ENCODE measurements at places on chromosomes 2 and 18. TPM values are rescaled to one million over a fixed set of nuclear protein-coding genes. Genes with fewer than 3 reads are reported as not detected.

Gene ORC4
- 43.8 TPM for total RNA-seq

Gene RAB6C
- 0.14 TPM for total RNA-seq

Gene ATIC
- total RNA-seq = 59.9 TPM

Gene ABCB11
- 0.02 TPM for total RNA-seq

Gene PAX8
- 0.48 TPM for total RNA-seq

Gene ECEL1
- total RNA-seq = 0.14 TPM

Gene LYG2
- total RNA-seq = not detected

Gene OLA1
- total RNA-seq = 104 TPM

Gene EMILIN1
- 0.95 TPM for total RNA-seq

Gene PFN4
- 0.64 TPM for total RNA-seq

Gene TCF7L1
- total RNA-seq = 30.8 TPM

Gene GPC1
- total RNA-seq = 252 TPM

GRCh38 chr18:77544792-77545191 lies 295.1 kb downstream of the GALR1 start:
- no peaks in the 10 kb centered on the region for H3K4me1 ChIP-seq
- H3K4me3 ChIP-seq = no peak overlapping the region
- H3K27me3 ChIP-seq = no peaks in the 10 kb centered on the region
- no peak overlapping the region for H3K27ac ChIP-seq
- H3K36me3 ChIP-seq = no peaks in the 10 kb centered on the region

GRCh38 chr2:175256806-175257585 lies 75.5 kb upstream of the ATP5MC3 start:
- no peaks in the 10 kb centered on the region for H3K36me3 ChIP-seq
- peaks cover 5% of the 10 kb centered on the region for H3K27me3 ChIP-seq
- no peak overlapping the region for H3K4me3 ChIP-seq
- no peak overlapping the region for H3K27ac ChIP-seq
- no peak for DNase-seq

- no peak overlapping the region for H3K4me3 ChIP-seq
- peaks cover 18% of the 10 kb centered on the region for H3K4me1 ChIP-seq
- peaks cover 5% of the 10 kb centered on the region for H3K36me3 ChIP-seq
- peak; percentile 58 for DNase-seq
- H3K27ac ChIP-seq = no peak overlapping the region
- H3K27me3 ChIP-seq = no peaks in the 10 kb centered on the region
Measured at GRCh38 chr2:100921685-100922161, 80.4 kb upstream of the RPL31 start.

GRCh38 chr2:19138264-19138825 lies 220.1 kb downstream of the OSR1 start:
- H3K36me3 ChIP-seq = no peaks in the 10 kb centered on the region
- no peaks in the 10 kb centered on the region for H3K27me3 ChIP-seq
- no peak overlapping the region for H3K27ac ChIP-seq
- no peak for DNase-seq
- peaks cover 19% of the 10 kb centered on the region for H3K4me1 ChIP-seq

DNA sequence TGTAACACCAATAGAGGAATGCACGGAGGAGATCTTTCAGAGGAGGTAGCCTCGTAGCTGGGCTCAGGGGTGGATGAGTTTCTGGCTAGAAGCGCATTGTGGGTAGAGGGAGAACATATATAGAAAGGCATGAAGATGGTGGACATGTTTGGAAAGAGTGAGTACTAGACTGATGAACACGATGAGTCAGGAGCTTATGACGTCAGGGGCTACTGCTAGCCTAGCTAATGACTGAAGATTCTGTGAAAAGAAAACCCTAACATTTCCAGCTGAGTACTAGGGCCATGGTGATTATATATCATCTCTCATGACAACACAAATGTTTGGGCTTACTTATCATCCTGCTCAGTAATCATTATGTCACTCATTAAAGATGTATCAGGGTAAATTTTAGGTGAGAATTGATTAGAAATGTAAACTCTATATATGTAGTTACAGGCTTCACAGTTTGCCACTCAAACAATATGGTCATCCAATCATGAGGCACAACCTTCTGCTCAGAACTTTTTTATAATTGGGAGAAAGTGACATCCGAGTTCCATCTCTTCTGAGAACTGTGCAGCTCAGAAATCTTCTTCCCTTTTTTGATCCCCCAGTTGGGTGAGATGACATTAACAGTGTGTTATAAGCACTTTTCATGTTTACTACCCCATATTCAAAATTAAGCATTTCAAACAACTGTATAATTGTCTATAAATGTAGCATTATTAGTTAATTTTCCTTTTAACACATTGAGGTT lies 22.2 kb upstream of the IL1RN start:
- H3K4me3 ChIP-seq = no peak overlapping the region
- H3K36me3 ChIP-seq = no peaks in the 10 kb centered on the region
- peak; percentile 64 for DNase-seq
- H3K4me1 ChIP-seq = no peaks in the 10 kb centered on the region

- no peaks in the 10 kb centered on the region for H3K27me3 ChIP-seq
- peak overlapping the region; percentile 78 for H3K27ac ChIP-seq
- H3K36me3 ChIP-seq = no peaks in the 10 kb centered on the region
- no peak overlapping the region for H3K4me3 ChIP-seq
- peak; percentile 71 for DNase-seq
Measured at GRCh38 chr18:48956356-48956755, 5.6 kb upstream of the SMAD7 start.

DNA sequence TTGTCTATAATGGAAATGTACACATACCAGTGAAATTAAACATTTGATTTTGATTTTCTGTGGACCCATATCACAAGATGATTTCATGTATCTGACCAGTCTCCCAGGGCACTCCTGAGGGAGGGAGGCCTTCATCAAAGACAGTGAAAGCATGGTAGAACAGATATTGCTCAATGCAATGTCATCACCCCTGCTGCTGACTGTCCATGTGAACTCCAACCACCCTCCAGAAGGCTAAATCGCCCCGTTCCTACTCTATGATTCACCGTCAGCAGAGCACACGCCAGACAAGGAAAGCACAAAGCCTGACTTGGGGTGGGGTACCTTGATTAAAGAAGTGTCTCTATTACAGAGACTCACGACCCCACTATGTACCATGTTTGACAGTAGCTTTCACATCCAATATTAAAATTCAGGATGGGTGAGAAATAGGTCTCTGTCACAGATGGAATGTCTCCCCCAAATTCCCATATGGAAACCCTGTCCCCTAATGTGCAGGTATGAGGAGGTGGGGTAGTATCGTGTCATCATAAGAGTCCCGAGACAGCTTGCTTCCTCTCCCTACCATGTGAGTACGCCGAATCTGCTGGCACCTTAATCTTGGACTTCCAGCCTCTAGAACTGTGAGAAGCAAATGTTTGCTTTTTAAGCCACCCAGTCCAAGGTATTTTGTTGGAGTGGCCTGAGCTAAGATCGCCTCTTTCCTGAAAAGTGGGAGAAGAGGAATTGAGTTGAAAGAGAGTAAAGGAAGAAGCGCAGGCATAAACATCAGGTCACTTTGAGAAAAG lies 42.4 kb downstream of the CYB5A start:
- no peaks in the 10 kb centered on the region for H3K36me3 ChIP-seq
- no peak overlapping the region for H3K4me3 ChIP-seq
- peaks cover 7% of the 10 kb centered on the region for H3K4me1 ChIP-seq
- DNase-seq = peak; percentile 32

DNA sequence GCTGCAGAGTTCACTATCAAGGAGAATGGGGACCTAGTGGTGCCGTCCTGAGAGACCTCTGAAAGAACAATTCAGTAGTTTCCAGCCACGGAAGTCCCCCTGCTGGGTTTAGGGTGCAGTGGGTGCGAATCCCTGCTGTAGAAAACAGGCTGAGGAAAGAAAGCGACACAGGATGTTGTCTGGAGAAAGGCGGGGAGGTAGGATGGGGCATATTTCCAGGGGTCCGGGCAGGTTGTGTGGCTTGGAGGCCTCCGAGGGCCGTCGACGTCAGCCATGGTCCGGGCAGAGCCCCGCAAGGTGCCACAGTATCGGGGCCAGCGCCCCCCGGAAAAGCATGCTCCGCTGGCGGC lies 807 bp upstream of the CREB1 start:
- H3K36me3 ChIP-seq = no peaks in the 10 kb centered on the region
- peaks cover 3% of the 10 kb centered on the region for H3K4me1 ChIP-seq
- H3K27ac ChIP-seq = peak overlapping the region; percentile 96
- no peak for DNase-seq

DNA sequence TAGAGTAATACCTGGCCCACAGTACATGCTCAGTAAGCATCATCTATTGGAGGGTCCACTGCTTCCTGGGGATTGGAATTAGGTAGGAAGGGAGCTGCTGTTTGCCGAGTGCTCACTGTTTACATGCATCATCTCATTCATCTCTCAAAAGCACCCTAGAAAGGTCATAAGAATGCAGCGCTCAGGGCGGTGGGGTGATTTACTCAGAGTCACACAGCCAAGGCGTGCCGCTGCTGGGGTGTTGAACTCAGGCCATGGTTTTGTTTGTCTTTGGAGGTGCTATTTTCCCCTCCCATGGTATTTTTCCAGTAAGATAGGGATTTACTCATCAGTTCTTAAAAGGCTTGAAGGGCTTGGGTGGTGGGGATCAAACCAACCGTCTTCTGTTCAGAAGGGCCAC lies 227.5 kb downstream of the LDLRAD4 start:
- DNase-seq = no peak
- no peaks in the 10 kb centered on the region for H3K27me3 ChIP-seq
- no peak overlapping the region for H3K27ac ChIP-seq
- H3K4me1 ChIP-seq = peaks cover 25% of the 10 kb centered on the region
- no peaks in the 10 kb centered on the region for H3K36me3 ChIP-seq

DNA sequence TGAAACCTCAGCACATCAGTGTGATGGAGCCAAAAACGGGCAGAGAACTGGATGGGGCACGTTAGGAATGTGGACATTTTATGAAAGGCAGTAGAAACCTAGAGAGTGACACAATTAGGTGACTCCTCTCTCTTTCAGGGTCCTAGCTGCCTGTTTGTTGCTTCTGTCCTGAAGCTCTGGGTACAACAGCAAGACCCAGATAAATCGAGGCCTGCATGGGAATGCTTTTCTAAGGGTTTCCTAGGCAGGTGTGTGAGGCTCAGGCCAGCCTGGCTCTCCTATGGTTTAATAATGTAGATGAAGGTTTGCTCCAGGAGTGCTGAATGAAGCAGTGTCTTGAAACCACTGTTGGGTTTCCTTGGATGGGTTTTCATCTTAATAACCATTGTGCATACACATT lies 517.1 kb upstream of the RAB6C start:
- no peaks in the 10 kb centered on the region for H3K36me3 ChIP-seq
- DNase-seq = no peak
- no peaks in the 10 kb centered on the region for H3K27me3 ChIP-seq
- H3K4me1 ChIP-seq = no peaks in the 10 kb centered on the region
- no peak overlapping the region for H3K4me3 ChIP-seq

- DNase-seq = no peak
- no peak overlapping the region for H3K4me3 ChIP-seq
- H3K27me3 ChIP-seq = peaks cover 8% of the 10 kb centered on the region
- H3K4me1 ChIP-seq = no peaks in the 10 kb centered on the region
Measured at GRCh38 chr2:120630031-120630701, 105.5 kb upstream of the GLI2 start.

DNA sequence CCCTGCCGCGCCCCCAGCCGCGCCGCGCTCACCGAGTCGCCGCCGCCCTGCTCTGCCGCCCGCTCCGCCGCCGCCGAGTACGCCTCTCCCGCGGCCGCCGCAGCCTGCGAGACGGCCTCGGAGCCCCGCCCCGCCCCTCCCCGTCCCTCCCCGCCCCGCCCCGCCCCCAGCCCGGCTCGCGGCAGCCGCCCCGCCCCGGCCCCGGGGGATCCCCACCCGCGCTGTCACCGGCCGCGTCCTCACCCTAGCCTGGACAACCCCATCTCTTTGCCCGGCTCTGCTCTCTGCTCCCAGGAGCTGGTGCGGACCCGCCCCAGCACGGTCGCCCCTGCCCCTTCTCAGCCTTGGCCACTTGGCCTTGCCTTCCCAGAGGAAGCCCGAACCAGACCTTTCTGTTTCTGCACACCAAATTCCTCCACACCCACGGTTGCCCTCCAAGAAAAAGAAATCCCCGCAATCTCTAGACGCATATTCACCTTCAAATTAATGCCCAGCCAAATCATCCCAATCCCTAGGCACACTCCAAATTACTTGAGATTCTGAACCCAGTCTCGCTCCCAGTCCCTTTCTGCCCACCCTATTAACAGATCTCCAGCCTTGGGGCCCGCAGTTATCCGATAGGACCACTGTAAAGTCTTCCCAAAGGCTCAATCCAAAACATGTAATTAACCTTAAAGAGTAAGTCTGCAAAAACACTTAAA lies at the start of gene CYRIA:
CYRIA (minus strand) TSS at position 87 of the 701 bp plus-strand sequence. CDS start 77,715 bp downstream, outside the sequence.
- H3K4me1 ChIP-seq = peaks cover 16% of the 10 kb centered on the region
- H3K27ac ChIP-seq = no peak within 1 kb of the TSS
- no peaks in the 10 kb centered on the region for H3K36me3 ChIP-seq
- H3K27me3 ChIP-seq = peaks cover 3% of the 10 kb centered on the region
- no peak for DNase-seq

GRCh38 chr18:11891737-11892136 lies 16.4 kb downstream of the MPPE1 start:
- no peaks in the 10 kb centered on the region for H3K27me3 ChIP-seq
- DNase-seq = no peak
- H3K4me3 ChIP-seq = no peak overlapping the region

DNA sequence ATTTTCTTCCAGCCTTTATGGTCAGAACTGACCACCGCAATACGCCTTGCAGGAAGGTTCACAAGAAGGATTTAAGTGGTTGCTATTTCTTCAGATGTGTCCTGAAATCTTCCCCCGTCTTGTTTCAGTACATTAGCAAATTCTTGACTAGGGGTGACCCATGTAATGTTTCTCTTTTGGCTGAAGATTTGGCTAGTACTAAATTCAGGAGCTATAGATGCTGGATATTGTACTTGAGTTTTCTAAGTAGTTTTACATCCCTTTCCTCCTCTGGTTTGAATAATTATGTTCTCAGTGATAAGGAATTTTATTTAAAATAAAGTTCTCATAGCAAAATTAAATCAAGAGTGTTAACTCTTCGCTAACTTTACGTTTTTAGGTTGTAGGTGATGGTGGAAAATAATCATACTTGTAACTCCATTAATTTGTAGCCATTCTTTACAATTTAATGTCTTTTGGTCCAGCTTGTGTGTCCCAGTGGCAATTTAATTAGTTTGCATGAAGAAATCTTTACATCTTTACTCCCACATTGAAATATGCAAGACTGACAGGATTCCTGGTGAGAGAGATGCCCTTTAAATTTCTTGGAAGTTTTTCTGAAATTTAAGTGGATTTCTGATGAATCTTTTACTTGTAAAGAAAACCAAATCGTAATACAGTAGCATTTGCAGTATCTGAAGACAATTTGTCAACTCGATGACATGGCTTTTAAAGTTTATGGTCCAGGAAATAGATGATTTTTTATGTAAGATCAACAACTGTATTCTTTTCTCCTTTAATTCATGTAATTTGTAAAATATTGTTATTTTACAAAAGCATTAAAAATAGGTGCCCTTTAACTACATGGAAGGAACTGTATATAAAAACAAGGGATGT lies 2.8 kb downstream of the PHLPP1 start:
- DNase-seq = peak; percentile 49
- H3K27me3 ChIP-seq = no peaks in the 10 kb centered on the region
- peaks cover 17% of the 10 kb centered on the region for H3K4me1 ChIP-seq
- peak overlapping the region; percentile 36 for H3K27ac ChIP-seq
- H3K36me3 ChIP-seq = no peaks in the 10 kb centered on the region

DNA sequence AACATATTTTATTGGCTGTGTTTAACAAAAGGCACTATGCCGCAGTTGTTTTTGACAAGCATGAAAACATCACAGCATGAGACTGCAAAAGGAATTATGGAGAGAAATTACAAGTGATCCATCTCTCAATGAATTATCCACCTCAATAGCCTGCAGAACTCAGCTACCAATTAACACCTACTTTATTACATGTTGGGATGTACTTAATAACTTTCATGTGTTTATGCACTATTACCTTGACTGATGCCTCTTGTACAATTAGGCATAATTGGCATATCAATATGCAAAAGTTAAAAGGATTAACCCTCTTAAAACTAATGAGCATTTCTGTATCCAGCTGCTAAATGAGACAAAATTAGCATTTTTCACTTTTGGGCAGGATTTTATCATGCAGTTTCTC lies 27.8 kb downstream of the ARHGAP15 start:
- H3K36me3 ChIP-seq = no peaks in the 10 kb centered on the region
- no peak overlapping the region for H3K4me3 ChIP-seq
- H3K4me1 ChIP-seq = no peaks in the 10 kb centered on the region
- DNase-seq = no peak
